Spleen (tissue), 13 donors: ENCODE measurements at places on chromosomes 2 and 18. TPM values are rescaled to one million over a fixed set of nuclear protein-coding genes. Genes with fewer than 3 reads are reported as not detected.

Gene MBP
- total RNA-seq: 62.5 TPM

Gene CERKL
- total RNA-seq: 0.51 TPM

Gene RNF103
- total RNA-seq: 26.0 TPM

Gene COPS8
- total RNA-seq: 61.0 TPM

Gene FAM228A
- 1.2 TPM for total RNA-seq

Gene UGT1A10
- not detected for total RNA-seq

Gene ADAM23
- total RNA-seq: 0.85 TPM

Gene PIAS2
- 58.4 TPM for total RNA-seq

Gene OSR1
- 0.32 TPM for total RNA-seq

Gene TMEM169
- 0.94 TPM for total RNA-seq

Gene ANAPC1
- 47.5 TPM for total RNA-seq

Gene GAREM2
- 2.0 TPM for total RNA-seq

Gene RBKS
- 5.1 TPM for total RNA-seq

Gene UXS1
- 38.8 TPM for total RNA-seq

Gene PAIP2B
- 3.6 TPM for total RNA-seq

Gene RBM45
- total RNA-seq: 15.9 TPM

Gene KCNG3
- not detected for total RNA-seq

GRCh38 chr18:36685580-36685979 is 143.2 kb downstream of the TPGS2 start:
- H3K4me3 ChIP-seq: no peak overlapping the region
- DNase-seq: no peak

DNA sequence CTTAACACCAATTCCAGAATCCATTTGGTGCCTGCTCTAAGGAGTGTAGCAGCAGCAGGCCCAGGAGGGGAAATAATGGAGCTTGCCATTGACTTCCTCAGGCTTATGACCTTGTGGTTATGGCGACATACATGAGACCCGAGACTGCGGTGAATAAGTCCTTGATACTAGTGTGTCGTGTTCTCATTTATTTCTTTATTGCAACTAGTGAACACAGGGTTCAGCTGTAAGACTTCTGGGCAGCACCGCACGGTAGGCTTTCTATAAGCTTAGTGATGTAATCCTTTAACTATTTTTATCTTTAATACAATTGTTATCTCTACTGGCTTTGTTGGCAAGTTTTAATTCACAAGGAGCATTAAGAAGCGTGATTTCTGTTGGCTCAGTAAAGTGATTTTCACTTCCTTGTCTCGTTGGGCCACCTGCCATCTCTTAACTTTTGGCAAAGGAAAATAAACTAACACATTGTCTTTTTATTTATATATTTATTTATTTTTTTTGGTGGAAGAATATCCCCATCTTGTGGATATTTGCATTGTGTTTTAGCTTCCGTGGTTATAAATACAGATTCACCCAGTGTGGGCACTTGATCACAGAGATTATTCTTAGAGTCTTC is 139.8 kb downstream of the LTBP1 start:
- H3K27me3 ChIP-seq: no peaks in the 10 kb centered on the region
- peaks cover 30% of the 10 kb centered on the region for H3K4me1 ChIP-seq
- no peak overlapping the region for H3K4me3 ChIP-seq

GRCh38 chr2:173755798-173756197 is 209.4 kb downstream of the SP3 start:
- no peak overlapping the region for H3K27ac ChIP-seq
- H3K4me1 ChIP-seq: no peaks in the 10 kb centered on the region
- no peaks in the 10 kb centered on the region for H3K27me3 ChIP-seq

- DNase-seq: no peak
- no peak overlapping the region for H3K27ac ChIP-seq
- H3K4me1 ChIP-seq: no peaks in the 10 kb centered on the region
- H3K27me3 ChIP-seq: no peaks in the 10 kb centered on the region
These were observed 38.0 kb downstream of the CMPK2 start for GRCh38 chr2:6827566-6828298.

- H3K27me3 ChIP-seq: no peaks in the 10 kb centered on the region
- no peaks in the 10 kb centered on the region for H3K4me1 ChIP-seq
- DNase-seq: no peak
- H3K36me3 ChIP-seq: no peaks in the 10 kb centered on the region
- H3K27ac ChIP-seq: peak overlapping the region; percentile 2
These were observed 155.8 kb downstream of the COL6A3 start for GRCh38 chr2:237258116-237258515.

- no peak overlapping the region for H3K4me3 ChIP-seq
- no peaks in the 10 kb centered on the region for H3K27me3 ChIP-seq
- peaks cover 50% of the 10 kb centered on the region for H3K36me3 ChIP-seq
- no peak for DNase-seq
- H3K27ac ChIP-seq: no peak overlapping the region
These were observed 18.7 kb downstream of the HNRNPLL start for GRCh38 chr2:38583994-38584393.

GRCh38 chr18:63994783-63995399 is 25.0 kb downstream of the SERPINB8 start:
- no peak for DNase-seq
- H3K4me3 ChIP-seq: no peak overlapping the region
- no peaks in the 10 kb centered on the region for H3K27me3 ChIP-seq
- H3K27ac ChIP-seq: no peak overlapping the region

DNA sequence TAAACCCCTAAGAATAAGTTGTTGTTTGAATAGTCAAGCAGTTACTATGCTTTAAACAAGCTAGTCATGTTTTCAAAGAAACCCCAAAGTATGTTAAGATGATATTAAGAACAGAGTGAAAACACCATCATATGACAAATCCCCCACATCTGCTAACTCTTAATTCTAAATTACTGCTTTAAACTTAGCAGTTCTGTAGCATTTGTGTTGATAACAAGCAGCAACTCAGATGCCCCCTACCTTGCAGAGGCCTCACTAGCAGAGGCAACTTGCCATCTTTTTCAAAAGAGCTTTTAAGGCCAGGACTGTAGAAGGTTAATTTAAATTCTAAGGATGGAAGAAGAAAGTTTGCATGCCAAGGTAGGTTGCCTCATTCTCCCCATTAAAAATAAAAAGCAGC is 376.2 kb downstream of the SETBP1 start:
- no peak overlapping the region for H3K27ac ChIP-seq
- H3K4me1 ChIP-seq: no peaks in the 10 kb centered on the region
- H3K36me3 ChIP-seq: no peaks in the 10 kb centered on the region
- H3K4me3 ChIP-seq: no peak overlapping the region
- DNase-seq: no peak

DNA sequence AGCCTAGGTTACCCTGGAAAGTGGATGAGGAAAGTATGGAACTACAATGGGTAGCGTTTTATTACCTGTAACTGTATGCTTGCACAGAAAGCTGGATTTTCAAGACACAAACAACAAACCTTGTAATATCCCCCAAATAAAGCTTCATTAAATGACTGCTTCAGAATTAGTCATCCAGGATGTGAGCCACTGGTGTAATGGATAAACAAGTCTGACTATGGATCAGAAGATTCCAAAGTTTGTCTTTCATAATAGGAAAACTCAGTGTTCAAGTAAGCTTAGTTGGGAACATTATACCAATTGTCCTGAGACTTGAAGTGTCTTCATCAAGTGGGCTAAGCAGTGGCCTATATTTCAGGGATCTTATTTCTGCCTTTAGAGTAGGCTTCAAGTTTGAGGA is 518.8 kb downstream of the LRP1B start:
- H3K36me3 ChIP-seq: no peaks in the 10 kb centered on the region
- no peak overlapping the region for H3K4me3 ChIP-seq
- H3K27ac ChIP-seq: no peak overlapping the region
- no peak for DNase-seq
- H3K4me1 ChIP-seq: no peaks in the 10 kb centered on the region

GRCh38 chr2:144835634-144836350 is 315.9 kb upstream of the ZEB2 start:
- no peaks in the 10 kb centered on the region for H3K27me3 ChIP-seq
- no peaks in the 10 kb centered on the region for H3K4me1 ChIP-seq
- no peak overlapping the region for H3K27ac ChIP-seq

GRCh38 chr2:54949431-54949830 is 100.8 kb downstream of the RTN4 start:
- no peak overlapping the region for H3K27ac ChIP-seq
- H3K36me3 ChIP-seq: no peaks in the 10 kb centered on the region
- H3K27me3 ChIP-seq: no peaks in the 10 kb centered on the region

- no peaks in the 10 kb centered on the region for H3K4me1 ChIP-seq
- no peak for DNase-seq
- H3K4me3 ChIP-seq: no peak overlapping the region
- no peaks in the 10 kb centered on the region for H3K36me3 ChIP-seq
- no peak overlapping the region for H3K27ac ChIP-seq
These were observed 185.9 kb upstream of the NRP2 start for GRCh38 chr2:205496370-205496769.

- no peak overlapping the region for H3K4me3 ChIP-seq
- H3K36me3 ChIP-seq: no peaks in the 10 kb centered on the region
- H3K4me1 ChIP-seq: no peaks in the 10 kb centered on the region
- H3K27me3 ChIP-seq: no peaks in the 10 kb centered on the region
- H3K27ac ChIP-seq: no peak overlapping the region
- DNase-seq: no peak
These were observed 30.9 kb upstream of the OSBPL6 start for GRCh38 chr2:178163395-178163794.

GRCh38 chr2:190327867-190328572 is 8.4 kb upstream of the HIBCH start:
- H3K36me3 ChIP-seq: no peaks in the 10 kb centered on the region
- H3K4me3 ChIP-seq: no peak overlapping the region
- H3K27me3 ChIP-seq: no peaks in the 10 kb centered on the region
- DNase-seq: no peak
- no peak overlapping the region for H3K27ac ChIP-seq

GRCh38 chr2:219332542-219332941 is at the start of gene RESP18:
RESP18 (minus strand) TSS chr2:219332744.
- H3K36me3 ChIP-seq: no peaks in the 10 kb centered on the region
- H3K4me1 ChIP-seq: no peaks in the 10 kb centered on the region
- no peak within 1 kb of the TSS for H3K27ac ChIP-seq

DNA sequence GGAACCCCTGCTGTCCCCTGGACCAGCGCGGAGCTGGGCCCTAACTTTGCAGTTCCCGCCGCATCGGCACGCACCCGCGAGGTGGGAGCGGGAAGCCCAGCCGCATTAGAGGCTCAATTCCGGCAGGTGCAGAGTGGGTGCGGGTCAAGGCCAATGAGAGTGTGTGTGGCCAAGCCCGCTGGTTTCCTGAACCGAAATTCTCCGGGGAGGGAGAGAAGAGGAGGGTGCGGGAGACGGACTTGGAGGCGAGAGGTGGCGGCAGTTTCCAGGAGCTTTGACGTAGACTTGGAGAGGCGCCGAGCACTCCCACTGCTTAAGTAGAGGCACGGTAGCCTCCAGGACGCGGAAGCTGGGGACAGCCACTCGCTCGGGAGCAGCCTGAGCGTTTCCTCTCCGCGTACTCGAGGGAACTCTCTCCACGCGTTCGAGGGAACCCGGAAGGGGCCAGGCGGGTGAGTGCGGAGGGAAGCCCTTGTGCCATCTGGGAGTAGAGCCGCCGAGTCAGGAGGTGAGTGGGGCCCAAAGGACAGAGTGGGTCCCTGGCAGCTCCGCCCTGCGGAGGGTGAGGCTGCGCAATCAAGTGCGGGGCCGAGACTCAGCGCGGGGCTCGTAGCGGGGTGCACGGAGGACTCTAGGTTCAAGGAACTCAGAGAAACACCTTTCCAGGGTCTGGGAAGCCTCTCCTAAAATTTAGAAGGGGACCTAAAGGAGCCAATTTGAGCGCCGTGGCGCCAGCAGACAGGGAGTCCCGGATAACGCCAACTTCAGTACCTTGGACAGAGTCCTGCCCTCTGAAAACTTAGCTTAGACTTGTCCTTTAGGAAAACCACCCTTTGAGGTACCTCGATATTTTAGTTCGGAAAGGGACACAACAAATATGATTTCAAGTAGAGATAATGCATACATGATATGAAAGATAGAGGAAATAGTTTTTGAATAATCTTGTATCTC is at the start of gene FAM237A:
Gene FAM237A (plus strand): TSS at position 413 of the 951 bp plus-strand sequence. CDS start 1,750 bp downstream, outside the sequence.
- no peak for DNase-seq
- H3K36me3 ChIP-seq: no peaks in the 10 kb centered on the region
- no peak within 1 kb of the TSS for H3K4me3 ChIP-seq
- no peak within 1 kb of the TSS for H3K27ac ChIP-seq
- H3K4me1 ChIP-seq: no peaks in the 10 kb centered on the region

DNA sequence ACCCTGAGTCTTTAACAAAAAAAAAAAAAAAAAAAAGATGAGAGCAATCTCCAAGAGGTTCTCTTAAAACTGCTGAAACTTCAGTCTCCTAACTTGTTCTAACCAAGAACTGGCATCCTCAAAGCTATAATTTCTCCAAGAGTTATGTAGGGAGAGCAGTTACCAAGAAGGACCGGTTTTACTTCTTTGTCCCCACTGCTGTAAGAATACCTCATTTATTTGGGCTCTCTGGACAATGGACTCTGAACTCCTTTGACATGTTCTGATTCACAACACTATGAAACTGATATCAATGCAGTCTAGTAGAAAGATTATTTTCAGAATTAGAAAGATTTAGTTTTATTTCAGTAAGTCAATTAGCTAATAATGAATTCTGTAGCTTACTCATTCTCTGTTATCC is 84.5 kb upstream of the DTNB start:
- no peak overlapping the region for H3K4me3 ChIP-seq
- DNase-seq: no peak
- peaks cover 86% of the 10 kb centered on the region for H3K36me3 ChIP-seq
- no peaks in the 10 kb centered on the region for H3K27me3 ChIP-seq
- H3K27ac ChIP-seq: no peak overlapping the region

- no peaks in the 10 kb centered on the region for H3K36me3 ChIP-seq
- no peaks in the 10 kb centered on the region for H3K27me3 ChIP-seq
- no peaks in the 10 kb centered on the region for H3K4me1 ChIP-seq
These were observed 85.1 kb downstream of the LAMA1 start for GRCh38 chr18:7032537-7032936.

DNA sequence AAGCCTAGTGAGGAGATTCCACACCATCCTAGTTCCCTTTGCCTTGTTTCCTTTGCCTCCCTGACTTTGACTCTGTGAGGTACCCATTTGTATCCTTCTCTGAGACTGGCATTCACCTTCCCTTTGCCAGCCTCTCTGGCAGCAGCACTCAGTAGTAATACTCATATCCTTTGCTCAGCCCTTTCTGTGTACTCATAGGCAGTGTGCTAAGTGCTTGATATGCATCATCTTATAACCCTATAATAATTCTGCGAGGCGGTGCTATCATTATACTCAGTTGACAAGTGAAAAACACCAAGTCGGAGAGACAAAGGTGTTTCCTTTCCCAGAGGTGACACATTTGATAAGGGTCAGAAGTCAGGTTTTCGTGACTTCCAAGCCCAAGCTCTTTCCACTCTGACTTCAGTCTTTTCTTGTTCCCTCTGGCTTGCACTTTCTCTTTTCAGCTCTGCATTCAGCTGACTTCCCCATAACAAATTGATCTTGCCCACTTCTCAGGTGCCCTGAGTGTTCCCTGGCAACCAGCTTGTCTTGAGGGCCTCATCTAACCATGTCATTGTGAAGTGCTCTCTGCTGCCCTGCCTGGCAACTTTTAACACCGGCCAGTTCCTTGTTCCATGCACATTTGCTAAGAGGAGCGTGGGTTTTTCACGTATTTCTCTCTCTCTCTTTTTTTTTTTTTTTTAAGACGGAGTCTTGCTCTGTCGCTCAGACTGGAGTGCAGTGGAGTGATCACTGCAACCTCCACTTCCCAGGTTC is 94.5 kb upstream of the UPP2 start:
- no peak overlapping the region for H3K27ac ChIP-seq
- DNase-seq: no peak
- H3K27me3 ChIP-seq: peaks cover 8% of the 10 kb centered on the region
- peaks cover 7% of the 10 kb centered on the region for H3K4me1 ChIP-seq
- no peak overlapping the region for H3K4me3 ChIP-seq
- no peaks in the 10 kb centered on the region for H3K36me3 ChIP-seq

- no peaks in the 10 kb centered on the region for H3K27me3 ChIP-seq
- no peak overlapping the region for H3K4me3 ChIP-seq
- peaks cover 43% of the 10 kb centered on the region for H3K4me1 ChIP-seq
These were observed 179.1 kb downstream of the ZFP36L2 start for GRCh38 chr2:43047187-43047780.

- H3K36me3 ChIP-seq: peaks cover 34% of the 10 kb centered on the region
- H3K27ac ChIP-seq: no peak overlapping the region
- H3K27me3 ChIP-seq: no peaks in the 10 kb centered on the region
- peaks cover 5% of the 10 kb centered on the region for H3K4me1 ChIP-seq
These were observed 19.3 kb downstream of the STK36 start for GRCh38 chr2:218691234-218691633.
